ENCODE measurements at places on chromosomes 12 and 14. TPM values are rescaled to one million over a fixed set of nuclear protein-coding genes. Genes with fewer than 3 reads are reported as not detected.

MLEC gene
- total RNA-seq, result 125 TPM

KCNJ8 gene
- 53.5 TPM for total RNA-seq

A2ML1 gene
- total RNA-seq, result not detected

PDZRN4 gene
- not detected for total RNA-seq

TMCC3 gene
- total RNA-seq, result 1.5 TPM

AHSA1 gene
- 205 TPM for total RNA-seq

NTF3 gene
- total RNA-seq, result 1.1 TPM

PRIM1 gene
- 3.6 TPM for total RNA-seq

KSR2 gene
- not detected for total RNA-seq

LRCOL1 gene
- not detected for total RNA-seq

GPN3 gene
- 28.1 TPM for total RNA-seq

RNF31 gene
- total RNA-seq, result 29.5 TPM

RASSF9 gene
- 4.5 TPM for total RNA-seq

TAS2R9 gene
- total RNA-seq, result 0.22 TPM

RNASE7 gene
- not detected for total RNA-seq

LRRC43 gene
- total RNA-seq, result 0.81 TPM

BMAL2 gene
- 1.1 TPM for total RNA-seq

FERMT2 gene
- total RNA-seq, result 116 TPM

SDS gene
- not detected for total RNA-seq

Data from Right ventricle myocardium superior (tissue), 1 donor.